ENCODE measurements at places on chromosomes 16 and 17.

DNA sequence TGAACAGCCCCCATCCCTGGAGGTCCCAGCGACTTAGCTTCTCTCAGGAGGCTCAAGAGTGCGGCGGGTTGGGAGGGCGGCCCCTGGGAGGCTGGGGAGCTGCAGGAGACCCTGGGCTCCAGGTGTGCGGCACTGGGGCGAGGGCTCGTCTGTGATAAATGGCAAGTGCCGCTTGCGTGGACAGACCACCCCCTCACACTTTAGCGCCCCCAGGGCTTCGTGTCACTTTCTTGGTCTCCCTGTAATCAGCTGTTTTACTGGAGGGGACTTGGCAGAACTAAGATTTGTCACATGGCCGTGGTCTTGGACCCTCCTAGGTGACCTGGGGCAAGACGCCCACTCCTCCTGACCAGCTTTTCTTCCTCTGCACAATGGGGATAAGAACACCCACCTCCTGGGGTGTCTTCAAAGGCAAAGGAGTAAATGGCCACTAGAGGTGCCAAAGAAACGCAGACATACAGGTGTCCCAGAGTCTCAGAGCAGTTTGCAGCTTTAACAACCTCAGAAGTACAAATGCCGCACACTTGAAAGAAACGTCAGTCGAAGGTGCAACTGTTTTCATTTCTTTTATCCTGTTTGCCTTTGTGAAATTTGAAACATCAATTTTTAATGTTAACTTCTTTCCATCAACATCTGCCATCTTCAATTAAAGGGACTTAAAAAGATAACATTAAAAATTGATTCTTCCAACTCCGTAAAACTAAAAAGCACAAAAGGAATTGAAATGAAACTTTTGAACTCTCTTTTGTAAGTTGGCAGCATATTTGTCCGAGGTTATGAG is 946 bp downstream of the OSGIN1 start:
- peak; percentile 48 for DNase-seq

GRCh38 chr17:43892647-43892952 is 14.7 kb downstream of the MPP2 start:
- DNase-seq = no peak

DNA sequence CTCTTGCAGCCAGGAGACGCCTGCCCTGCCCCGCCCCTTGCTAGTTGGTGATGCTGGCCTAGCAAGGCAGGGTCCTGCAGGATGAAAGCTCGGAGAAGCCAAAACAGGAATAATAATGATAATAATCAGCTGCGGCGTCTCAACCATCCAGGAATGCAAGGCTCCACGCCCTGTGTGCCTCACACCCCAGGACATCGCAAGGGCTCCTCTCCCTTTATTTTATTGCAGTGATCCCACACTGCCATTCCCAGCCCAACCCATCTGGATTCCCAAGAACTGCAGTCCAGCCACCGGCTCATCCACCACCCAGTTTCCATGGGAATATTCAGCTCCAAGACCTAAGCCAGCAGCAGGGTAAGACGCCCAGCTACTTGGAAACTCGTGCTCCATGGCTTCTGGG is 21.0 kb upstream of the ZNF652 start:
- no peak for DNase-seq

- no peak for DNase-seq
Observed at GRCh38 chr17:80920441-80920840, 71.2 kb upstream of the CHMP6 start.

- DNase-seq = no peak
Observed at GRCh38 chr17:79711715-79712305, 18.9 kb upstream of the ENPP7 start.

DNA sequence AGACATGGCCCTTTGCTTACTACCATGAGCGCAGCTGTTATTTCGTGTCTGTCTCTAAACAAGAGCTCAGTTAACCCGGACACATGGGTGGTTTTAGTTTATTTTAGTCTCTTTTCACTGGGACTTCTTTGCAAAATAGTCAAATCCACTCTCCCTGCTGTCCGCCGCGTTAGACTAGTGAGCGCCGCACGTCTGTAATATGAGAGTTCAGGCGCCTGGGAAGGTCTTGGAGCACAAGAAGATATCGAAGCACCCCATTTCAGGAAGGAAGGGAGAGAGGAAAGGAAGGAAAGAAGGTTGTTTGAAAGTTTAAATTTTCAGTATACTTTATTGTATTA is 111.0 kb upstream of the CHMP6 start:
- DNase-seq = no peak

DNA sequence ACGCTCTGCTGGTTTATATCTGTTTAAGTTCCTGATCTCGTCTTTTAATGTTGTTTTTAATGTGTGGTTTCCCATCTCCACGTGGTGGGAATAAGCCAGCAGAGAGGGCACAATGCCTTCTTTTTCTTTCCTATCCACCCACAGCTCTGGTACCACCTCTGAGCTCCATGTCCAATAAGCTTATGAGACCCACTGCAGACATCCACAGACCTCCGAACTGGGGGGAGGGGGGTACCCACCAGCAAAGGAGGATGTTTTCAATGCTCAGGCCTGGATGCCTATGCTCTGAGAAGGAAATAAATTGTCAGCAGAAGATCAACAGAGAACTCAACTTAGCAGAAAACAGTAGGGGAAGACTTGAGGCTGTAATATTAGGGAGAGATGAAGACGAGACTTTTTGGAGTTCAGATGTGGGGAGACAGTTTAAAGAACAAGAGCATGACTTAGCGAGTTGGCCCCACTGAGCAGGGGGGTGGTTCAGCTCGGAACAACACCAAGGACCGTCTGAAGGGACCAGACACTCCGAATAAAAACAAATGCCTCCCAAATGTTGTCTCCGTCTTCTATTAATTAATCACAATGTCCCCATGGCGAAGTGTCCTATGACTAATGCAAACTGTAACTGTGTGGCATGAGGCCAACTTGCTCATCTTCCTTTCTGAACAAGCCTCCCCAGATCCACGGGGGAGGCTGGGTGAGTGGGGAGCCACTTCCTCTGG is 62.7 kb downstream of the GAS7 start:
- no peak for DNase-seq

- DNase-seq = no peak
Observed at GRCh38 chr16:14286368-14287230, 215.5 kb downstream of the MRTFB start.

DNA sequence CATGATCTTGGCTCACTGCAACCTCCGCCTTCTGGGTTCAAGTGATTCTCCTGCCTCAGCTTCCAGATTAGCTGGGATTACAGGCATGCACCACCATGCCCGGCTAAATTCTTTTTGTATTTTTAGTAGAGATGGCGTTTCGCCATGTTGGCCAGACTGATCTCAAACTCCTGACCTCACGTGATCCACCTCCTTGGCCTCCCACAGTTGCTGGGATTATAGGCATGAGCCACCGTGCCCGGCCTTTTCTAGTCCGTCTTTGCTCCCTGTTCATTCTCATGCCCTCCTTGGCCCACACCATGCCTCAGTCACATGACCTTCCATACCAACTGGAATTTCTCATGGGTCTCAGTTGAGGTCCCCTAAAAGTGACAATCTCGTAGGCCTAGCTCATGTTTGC is 86.9 kb downstream of the SNX29 start:
- no peak for DNase-seq

DNA sequence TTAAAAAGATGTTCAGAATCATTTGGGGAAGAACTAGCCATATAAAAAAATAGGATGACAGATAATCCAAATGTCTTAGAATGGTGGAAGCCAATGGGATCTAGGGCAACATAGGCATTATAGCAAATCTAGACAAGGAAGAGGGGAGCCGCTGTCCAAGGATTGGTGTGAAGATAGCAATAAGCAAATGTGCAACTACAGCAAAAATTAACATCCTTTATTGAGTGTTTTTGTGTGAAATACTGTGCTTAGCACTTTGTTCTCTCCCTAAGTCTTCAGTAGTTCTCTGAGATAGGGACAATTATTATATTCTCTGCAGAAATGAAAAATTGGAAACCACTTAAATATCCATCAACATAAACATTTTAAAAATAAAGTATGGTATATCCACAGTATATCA is 177.0 kb downstream of the PHKB start:
- no peak for DNase-seq

Measured in GM19239 (cell line).